ENCODE measurements at places on chromosomes 4 and X.

- no peak for DNase-seq
Measured at GRCh38 chr4:59247032-59247431, 1953.1 kb upstream of the ADGRL3 start.

- no peak for DNase-seq
Measured at GRCh38 chr4:19514276-19515070, 737.2 kb upstream of the SLIT2 start.

- DNase-seq: no peak
Measured at GRCh38 chr4:73728091-73728741, 12.2 kb upstream of the CXCL8 start.

DNA sequence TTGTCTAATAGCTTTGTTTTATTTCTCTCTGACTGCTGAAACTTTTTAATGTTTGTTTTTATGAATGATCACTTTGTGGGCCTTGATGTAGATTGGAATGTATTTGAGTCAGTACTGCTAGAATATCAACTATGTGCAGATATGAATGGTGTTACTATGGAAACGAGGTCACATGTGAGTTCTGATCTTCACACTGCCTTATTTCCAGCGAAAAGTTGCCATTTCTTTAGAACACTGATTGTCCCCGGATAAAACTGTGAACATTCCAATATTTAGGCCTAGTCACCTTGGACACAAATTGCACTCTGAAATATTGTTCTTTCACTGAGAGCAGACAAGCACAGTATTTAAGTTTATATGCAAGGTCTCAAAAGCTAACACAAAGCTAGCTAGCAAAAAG is 27.2 kb upstream of the MAGED1 start:
- no peak for DNase-seq

- no peak for DNase-seq
Measured at GRCh38 chr4:167079762-167080161, 154.5 kb downstream of the SPOCK3 start.

DNA sequence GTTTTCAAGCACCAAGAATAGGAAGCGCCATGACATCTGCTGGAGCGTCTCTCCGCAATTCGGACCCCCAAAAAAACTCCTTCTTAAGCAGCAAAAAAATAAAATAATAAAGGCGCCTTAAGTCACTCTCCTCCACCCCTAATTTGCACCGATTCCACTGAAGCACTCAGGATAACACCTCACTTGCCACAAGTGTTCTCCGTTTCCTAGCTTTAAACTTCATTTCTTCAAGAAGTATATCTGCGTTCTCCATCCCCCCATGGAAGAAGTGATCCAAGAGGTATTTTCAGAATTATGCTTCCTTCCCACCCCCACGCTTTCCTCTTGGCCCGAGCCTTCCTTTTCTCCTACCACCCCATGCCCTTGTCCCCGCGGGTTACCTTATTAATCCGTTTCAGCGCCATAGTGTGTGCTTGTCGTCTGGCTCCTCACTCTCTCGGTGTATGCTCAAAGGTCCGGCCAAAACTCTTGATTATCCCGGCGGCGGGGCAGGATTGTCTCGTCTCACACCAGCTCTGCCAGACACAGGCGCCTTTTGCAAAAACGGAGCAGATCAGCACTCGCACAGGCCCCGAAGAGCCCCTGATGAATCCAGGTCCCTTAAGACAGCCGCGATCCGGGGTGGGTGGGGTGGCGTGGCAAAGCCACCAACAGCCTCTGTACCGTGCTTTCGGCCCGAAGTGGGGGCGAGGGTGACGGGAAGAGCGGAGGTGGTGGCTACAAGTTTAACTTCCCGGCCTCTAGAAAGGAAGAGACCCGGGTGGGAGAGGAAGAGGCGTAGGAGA is 1.1 kb downstream of the UBE2D3 start:
- DNase-seq: no peak

- DNase-seq: peak; percentile 82
Measured at GRCh38 chr4:182339221-182339641, 96.0 kb downstream of the TENM3 start.

DNA sequence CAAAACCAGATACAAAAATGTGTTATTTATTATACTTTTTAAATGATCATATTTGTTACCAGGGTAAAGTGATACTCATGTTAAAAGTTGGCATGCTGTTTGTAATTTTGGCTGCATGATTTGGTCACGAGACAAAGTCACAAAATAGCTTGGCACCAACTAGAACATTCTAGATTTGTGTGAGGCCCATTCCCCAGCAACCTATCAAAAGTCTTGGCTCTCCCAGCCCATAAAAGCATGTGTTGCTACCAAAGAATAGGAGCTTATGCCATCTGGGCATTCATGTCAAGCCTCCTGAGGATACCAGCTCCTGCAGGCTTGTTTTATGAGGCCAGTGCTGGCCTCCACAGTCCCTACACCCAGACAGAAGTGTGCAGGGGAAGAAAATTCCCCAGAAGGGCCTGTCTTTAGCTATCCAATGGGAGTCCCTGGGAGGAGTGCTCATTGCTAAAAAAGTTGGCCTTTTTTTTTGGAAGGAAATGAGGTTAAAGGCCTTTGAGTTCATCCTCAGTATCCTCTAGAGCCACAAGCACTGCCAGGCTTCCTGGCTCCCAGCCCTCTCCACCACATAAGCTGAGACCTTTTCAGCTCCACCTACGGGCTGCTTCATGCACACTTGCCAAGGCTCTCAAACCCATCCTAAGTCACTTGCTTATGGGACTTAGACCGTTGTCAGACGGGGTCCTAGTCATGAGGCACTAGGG is 211.9 kb upstream of the EOLA2 start:
- no peak for DNase-seq

DNA sequence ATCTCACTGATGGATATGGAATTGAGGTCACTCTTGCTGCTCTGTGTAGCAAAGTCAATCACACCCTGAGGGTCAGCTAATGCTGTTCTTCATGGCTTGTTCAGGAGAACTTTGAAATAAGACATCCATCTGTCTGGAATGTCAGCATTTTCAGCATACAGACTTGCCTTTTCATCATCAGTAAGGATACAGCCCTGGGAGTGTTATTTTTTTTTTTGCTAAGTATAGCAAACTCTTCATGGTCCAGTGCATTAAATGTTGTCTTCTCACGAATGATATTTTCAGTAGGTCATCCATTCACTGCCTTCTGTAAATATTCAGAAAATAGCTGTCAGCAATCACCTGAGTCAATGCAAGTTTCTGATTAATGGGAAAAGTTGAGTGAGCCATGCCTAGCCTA is 268.8 kb upstream of the SMIM31 start:
- DNase-seq: no peak

DNA sequence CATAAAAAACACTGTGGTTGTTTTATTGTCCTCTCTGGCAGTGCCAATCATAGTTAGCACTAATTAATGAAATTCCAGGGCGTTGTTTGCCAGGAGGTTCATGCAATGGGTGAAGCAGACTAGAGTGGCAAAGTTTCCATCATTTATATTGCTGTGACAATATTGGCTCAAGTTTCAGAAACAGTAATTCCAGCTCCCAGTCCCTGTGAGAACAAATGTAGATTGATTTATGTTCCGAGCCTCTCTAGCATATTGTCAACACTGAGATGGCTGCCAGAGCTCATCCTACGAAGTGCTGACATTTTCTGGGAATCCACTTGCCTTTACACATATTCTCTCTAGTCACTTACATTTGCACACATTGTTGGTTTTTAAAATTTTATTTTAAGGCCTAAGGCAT is 440.0 kb upstream of the IGFBP7 start:
- no peak for DNase-seq

- no peak for DNase-seq
Measured at GRCh38 chr4:52317981-52318380, 266.9 kb downstream of the SPATA18 start.

DNA sequence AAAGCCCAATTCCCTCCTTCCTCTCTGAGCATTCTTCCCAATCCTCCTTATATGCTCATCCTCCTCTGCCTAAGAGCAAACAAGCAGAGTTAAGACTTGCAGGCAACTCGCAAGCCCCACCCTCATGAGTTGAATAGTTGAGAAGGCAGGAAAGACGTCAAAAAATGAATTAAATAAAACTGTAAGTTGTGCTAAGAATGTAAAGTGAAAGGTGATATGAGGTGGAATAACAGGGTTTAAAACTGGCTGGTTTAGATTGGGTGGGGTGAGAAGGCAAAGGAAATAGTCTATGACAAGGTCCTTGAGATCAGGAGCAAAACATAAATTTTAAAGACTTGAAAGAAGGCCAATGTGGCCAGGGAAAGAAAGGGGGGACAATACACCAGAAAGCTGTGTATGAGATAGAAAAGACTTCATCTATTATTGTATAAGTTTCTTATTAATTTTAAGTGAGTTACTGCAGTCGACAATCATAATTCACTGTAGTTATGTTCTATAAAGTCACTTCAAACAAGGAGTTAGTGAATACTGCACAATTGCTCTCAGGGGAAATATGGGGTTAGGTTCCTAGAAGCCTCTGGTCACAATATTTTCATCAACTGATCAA is 124.9 kb downstream of the RELL1 start:
- no peak for DNase-seq

DNA sequence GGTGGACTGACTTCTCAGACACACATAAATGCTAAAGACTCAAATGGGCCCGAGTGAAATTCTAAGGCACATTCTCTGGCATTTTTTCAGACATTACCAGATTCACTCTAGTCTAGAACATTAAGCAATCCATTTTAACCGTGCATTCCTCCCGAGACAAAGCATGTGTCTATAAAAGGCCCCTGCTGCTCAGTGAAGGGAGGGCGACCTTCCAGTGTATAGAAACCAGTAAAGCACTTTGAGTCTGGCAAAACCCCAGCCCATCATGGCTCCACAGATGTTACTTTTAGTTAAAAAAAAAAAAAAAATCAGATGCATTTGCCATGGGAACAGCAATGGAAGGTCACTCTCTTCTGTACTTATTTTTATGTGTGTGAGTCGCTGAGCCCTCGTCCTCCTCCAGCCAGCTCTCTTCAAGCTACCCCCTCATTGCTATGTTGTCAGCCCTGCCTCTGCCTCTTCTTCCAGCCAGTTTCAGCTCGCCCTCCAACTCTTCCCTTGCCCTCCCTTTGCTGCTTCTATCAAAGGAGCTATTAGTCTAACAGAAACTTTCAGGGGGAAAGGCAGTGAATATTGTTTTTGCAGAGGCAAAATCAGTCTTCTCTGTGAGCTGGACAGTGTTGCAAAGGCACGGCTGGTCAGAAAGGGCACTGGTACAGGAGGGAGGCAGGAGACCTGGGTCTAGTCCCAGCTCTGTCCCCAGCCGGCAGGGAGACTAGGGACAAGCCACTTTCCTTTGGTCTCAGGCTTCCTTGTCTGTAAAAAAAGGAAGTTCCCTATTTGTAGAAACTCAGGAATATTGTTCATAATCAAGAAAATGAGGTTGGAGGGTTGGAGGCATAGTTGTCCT is 644.2 kb downstream of the ZNF674 start:
- DNase-seq: no peak

GRCh38 chr4:145340071-145340675 is 141.5 kb upstream of the SMAD1 start:
- DNase-seq: no peak

DNA sequence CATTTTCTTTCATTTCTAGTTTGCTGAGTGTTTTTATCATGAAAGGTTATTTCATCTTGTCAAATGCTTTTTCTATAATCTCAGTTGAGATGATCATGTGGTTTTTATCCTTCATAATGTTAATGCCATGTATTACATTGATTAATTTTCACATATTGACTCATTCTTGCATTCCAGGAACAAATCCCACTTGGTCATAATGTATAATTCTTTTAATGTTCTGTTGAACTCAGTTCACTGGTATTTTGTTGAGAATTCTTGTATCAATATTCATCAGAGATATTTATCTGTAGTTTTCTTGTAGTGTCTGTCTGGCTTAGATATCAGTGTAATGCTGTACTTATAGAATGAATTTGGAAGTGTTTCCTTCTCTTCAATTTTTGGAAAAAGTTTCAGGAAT is 16.7 kb upstream of the LHFPL1 start:
- DNase-seq: no peak

- peak; percentile 66 for DNase-seq
Measured at GRCh38 chrX:135185795-135186443, 14.7 kb upstream of the CT55 start.

GRCh38 chr4:146793727-146794126 is 151.9 kb downstream of the TTC29 start:
- DNase-seq: no peak

DNA sequence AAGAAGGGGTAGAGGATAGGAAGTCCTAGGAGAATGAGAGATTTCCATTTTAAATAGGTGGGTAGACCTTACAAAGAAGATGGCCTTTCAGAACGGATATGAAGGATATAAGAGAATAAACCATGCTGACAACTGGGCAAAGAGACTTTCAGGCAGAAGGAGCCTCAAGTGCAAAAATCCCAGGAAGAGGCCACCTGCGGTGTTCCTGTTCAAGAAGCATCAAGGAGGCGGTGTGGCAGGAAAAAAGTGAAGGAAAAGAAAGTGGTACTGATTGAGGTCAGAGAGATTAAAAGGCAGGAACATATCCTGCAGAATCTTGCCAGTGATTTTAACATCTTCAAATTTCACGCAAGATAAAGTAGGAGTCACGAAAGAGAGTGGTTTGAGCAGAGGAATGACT is 172.0 kb downstream of the FSTL5 start:
- DNase-seq: no peak

- DNase-seq: no peak
Measured at GRCh38 chr4:140168474-140168873, 14.5 kb upstream of the MAML3 start.

GRCh38 chrX:153645921-153646488 is 998 bp upstream of the DUSP9 start:
- no peak for DNase-seq

DNA sequence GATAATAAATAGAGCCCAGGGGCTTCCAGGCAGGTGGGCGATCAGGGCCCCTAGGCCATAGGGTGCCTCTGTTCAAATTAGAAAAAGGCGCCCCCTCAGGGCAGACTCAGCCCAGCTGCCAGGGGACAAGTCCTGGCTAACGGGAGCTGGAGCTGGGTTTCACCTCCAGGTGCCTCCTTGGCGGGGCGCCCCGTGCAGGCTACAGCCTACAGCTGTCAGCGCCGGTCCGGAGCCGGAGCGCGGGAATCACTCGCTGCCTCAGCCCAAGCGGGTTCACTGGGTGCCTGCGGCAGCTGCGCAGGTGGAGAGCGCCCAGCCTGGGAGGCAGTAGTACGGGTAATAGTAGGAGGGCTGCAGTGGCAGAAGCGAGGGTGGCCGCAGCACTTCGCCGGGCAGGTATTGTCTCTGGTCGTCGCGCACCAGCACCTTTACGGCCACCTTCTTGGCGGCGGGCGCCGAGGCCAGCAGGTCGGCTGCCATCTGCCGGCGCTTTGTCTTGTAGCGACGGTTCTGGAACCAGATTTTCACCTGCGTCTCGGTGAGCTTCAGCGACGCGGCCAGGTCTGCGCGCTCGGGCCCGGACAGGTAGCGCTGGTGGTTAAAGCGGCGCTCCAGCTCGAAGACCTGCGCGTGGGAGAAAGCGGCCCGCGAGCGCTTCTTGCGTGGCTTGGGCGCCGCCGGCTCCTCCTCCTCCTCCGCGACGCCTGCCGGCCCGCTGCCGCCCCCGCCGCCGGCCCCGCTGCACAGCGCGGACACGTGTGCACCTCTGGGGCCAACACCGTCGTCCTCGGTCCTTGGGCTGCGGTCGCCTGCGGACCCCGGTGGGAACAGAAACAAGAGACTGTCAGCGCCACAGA is 2.4 kb downstream of the NKX3-2 start:
- DNase-seq: no peak

- DNase-seq: no peak
Measured at GRCh38 chrX:65598559-65599147, 64.1 kb upstream of the LAS1L start.
